HuH-7.5 (cell line): ENCODE measurements at places on chromosomes 12 and 14.

GRCh38 chr12:95972832-95973456 lies 23.2 kb downstream of the HAL start:
- DNase-seq, result peak; percentile 40

DNA sequence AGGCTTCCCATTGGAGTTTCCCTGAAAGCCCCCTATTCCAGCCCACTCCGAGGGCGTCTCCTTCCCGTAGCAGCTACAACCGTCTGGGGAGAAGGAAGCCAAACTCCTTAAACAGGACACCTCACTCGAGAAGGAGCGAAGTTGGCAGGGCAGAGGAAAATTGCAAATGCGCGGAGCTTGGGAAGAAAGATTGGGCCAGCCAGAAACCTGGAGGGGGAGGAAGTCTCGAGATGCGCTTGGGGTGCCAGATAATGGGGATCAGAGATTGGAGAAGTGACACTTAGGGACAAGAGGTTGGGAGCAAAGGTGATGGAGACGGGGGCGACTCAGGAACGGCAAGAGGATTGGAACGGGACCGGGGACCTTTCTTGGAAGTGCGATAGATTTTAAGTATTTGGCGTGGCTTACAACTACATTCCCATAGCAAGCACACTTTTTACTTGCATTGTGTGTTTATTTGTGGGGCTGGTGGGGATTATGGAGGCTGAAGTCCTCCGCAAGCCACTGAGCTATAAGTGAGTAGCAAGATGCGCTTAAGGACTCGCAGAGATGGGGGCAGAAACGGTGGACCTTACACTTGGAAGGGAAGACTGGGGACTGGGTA lies 926 bp downstream of the HRK start:
- no peak for DNase-seq

- no peak for DNase-seq
Measured at GRCh38 chr14:99601361-99601831, 2.6 kb downstream of the CCDC85C start.

GRCh38 chr14:76090616-76091391 lies 60.9 kb upstream of the GPATCH2L start:
- peak; percentile 57 for DNase-seq

- DNase-seq, result no peak
Measured at GRCh38 chr14:75363570-75364227, 64.1 kb upstream of the JDP2 start.
